ENCODE measurements at places on chromosomes 4 and X. TPM values are rescaled to one million over a fixed set of nuclear protein-coding genes. Genes with fewer than 3 reads are reported as not detected.

DNA sequence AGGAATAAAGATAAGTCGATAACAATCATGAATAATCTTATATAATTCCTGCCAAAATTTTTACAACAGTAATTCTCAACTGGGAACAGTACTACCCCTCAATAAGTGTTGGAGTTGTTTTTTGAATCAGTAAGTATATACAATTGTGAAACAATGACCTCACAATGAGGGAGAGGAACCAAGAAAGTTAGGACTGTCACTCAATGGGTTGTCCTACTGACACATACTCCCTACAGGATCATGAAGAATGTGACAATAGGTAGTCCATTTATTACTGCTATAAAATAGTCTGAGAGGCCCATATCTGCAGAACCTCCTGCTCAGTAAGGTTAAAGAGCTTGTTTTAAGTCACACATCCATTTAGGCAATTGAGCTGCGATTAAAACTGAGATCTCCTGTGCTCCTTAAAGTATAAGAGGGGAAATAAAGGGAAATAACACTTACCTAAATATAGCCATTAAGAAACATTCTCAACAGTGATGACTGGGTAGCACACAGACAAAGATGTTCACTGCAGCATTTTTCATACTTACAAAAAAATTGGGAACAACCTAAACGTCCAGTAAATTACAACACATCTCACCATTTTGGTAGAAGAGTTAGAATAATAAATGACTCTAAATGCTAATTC, 26.2 kb downstream of the FBXW7 start:
- no peak for DNase-seq
- H3K4me1 ChIP-seq, result no peaks in the 10 kb centered on the region
- no peak overlapping the region for H3K27ac ChIP-seq
- H3K27me3 ChIP-seq, result no peaks in the 10 kb centered on the region

DNA sequence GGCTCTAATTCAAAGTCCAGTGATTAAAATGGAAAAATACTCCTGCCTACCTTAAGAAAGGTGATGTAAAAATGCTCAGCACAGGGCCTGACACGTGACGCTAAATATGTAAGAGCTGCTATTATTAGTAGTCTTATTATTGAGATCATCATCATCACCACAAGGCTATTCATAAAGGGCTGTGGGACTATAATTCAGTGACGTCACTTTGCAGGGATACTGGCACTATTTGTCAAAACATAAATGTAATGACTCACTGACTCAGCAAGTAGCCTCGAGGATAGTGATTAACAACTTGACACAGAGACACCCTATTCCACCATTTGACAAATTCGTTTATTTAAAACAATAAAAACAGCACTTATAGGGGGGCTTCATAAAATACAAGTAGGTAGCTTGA, 258.9 kb downstream of the SPANXN1 start:
- H3K4me3 ChIP-seq, result no peak overlapping the region
- H3K4me1 ChIP-seq, result no peaks in the 10 kb centered on the region
- H3K36me3 ChIP-seq, result no peaks in the 10 kb centered on the region
- no peaks in the 10 kb centered on the region for H3K27me3 ChIP-seq

The MAGEA2 gene
- total RNA-seq, result not detected

DNA sequence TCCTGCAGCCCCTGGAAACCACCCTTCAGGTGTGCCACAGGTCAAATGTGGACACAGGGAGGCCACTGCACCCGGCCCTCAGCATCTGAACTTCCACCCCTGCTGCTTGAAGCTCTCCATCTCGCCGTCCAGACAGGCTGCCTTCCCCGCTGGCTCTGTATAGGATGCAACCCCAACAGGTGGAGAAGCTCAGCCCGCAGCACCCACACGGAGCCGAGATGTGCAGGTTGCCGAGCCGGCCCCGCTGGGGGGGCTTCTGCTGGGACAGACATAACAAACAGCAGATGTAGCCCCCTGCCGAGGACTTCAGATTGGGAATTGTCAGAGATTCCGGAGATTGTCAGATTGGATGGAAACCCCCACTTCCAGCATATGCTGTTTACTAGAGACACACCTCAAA, 20.5 kb downstream of the TMEM187 start:
- H3K4me3 ChIP-seq, result no peak overlapping the region
- no peak for DNase-seq
- H3K36me3 ChIP-seq, result no peaks in the 10 kb centered on the region
- no peaks in the 10 kb centered on the region for H3K4me1 ChIP-seq

The MTMR8 gene
- total RNA-seq, result not detected

Measured in SJCRH30 (cell line).